ENCODE measurements at places on chromosomes 16 and 17.

DNA sequence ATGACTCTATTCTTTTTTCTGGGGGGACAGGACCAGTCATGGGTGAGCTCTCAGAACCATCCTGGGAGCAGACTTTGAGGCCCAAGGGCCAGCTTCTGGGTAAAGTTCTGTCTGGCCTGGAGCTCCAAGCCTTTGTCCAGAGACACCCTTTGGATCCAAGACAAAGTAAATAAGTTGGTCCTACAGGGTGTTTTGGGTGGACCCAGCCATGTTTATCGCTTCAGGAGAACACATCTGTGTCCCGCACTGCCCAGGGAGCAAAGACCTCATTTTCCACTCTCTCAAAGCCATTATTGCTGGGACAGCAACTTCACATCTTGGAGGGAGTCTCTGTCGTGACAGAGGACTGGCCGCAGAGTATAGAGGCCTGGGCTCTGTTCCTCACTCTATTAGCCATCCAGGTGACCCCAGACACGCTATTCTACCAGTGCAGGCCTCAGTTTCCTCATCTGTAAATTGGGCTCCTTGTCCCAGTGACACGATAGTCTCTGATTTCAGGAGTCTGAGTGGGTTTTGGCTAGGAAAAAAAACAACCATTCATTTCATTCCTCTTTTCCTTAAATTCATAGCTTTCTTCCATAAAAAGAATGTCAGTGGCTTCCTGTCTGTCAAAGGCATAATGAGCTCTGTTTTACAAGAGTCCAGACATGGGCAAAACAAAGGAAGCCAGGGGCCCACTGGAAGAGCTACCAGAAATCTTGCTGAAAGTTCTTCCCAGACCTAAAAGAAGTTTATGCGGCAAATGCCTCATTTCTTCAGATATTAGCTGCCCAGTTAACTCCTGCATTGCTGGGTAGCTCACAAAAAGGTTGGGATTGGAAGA, 62.4 kb downstream of the PECAM1 start:
- no peak for DNase-seq

DNA sequence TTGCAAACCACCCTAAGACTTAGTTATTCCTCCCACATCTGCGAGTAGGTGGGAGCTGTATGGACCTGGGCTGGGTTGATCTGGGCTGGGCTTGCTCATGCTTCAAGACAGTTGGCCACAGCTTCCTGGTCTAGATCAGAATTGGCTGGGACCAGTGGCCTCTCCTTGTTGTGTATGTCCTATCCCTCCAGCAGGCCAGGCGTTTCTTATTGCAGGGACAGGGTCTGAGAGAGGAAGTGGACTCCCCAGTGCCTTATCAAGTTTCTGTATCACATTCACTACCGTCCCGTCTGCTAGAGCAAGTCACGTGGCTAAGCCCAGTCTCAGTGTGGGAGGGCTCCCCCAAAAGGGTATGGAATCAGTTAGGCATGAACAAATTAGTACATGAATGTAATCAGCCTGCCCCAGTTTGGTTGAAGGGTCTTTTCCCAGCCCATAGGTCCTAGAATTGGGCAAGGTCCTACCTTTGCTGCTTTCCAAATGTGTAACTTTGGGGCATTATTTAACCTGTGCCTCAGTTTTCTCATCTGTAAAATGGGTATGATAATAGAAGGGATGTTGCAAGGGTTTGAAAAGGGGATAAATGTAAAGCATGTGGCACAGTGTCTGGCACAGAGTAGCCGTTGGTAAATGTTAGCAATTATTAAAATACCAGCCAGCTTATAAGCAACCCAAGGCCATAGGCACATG, 36.0 kb downstream of the NKD1 start:
- no peak for DNase-seq

GRCh38 chr17:38322156-38322779, 21.5 kb downstream of the GPR179 start:
- DNase-seq: peak; percentile 53

- no peak for DNase-seq
Observed at GRCh38 chr16:4613636-4614570, 785 bp downstream of the UBALD1 start.

- DNase-seq: no peak
Observed at GRCh38 chr17:59441464-59442096, 110.1 kb downstream of the YPEL2 start.

- no peak for DNase-seq
Observed at GRCh38 chr16:70726892-70727361, 41.1 kb upstream of the MTSS2 start.

GRCh38 chr16:80023865-80024264, 423.3 kb upstream of the MAF start:
- no peak for DNase-seq
